ENCODE measurements at places on chromosomes 4 and X.

- no peaks in the 10 kb centered on the region for H3K27me3 ChIP-seq
- H3K27ac ChIP-seq, result no peak overlapping the region
- H3K36me3 ChIP-seq, result peaks cover 5% of the 10 kb centered on the region
- no peak for DNase-seq
- peaks cover 1% of the 10 kb centered on the region for H3K4me1 ChIP-seq
Measured at GRCh38 chr4:142322996-142323395, 523.1 kb downstream of the INPP4B start.

- H3K4me1 ChIP-seq, result peaks cover 54% of the 10 kb centered on the region
- no peak for DNase-seq
- no peaks in the 10 kb centered on the region for H3K27me3 ChIP-seq
- peak overlapping the region; percentile 96 for H3K27ac ChIP-seq
Measured at GRCh38 chr4:139453041-139453370, 915 bp upstream of the RAB33B start.

- H3K4me1 ChIP-seq, result peaks cover 31% of the 10 kb centered on the region
- peak overlapping the region; percentile 47 for H3K4me3 ChIP-seq
- H3K27ac ChIP-seq, result no peak overlapping the region
- no peaks in the 10 kb centered on the region for H3K27me3 ChIP-seq
- H3K36me3 ChIP-seq, result peaks cover 15% of the 10 kb centered on the region
Measured at GRCh38 chrX:48920718-48921104, 1.9 kb upstream of the PIM2 start.

DNA sequence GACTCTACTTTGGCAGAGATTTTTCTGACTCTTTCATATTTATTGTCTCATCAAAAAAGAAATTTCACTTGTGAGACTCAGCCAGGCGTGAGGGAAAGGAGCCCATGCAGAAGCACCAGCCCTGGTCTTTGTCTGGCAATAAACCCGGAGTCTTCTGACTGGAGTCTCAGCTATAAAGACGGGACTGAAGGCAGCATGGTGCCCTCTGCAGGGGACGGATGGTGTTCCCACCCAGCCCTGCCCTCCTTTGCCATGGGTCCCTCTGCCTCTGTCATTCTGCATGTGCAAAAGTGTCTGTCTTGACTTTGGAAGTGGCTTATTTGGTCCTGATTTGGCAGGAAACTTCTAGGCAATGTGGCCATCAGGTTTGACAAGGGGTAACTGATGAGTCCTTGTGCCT is 14.2 kb downstream of the ZNF185 start:
- peaks cover 6% of the 10 kb centered on the region for H3K4me1 ChIP-seq
- H3K27me3 ChIP-seq, result no peaks in the 10 kb centered on the region
- H3K27ac ChIP-seq, result no peak overlapping the region
- H3K36me3 ChIP-seq, result no peaks in the 10 kb centered on the region

DNA sequence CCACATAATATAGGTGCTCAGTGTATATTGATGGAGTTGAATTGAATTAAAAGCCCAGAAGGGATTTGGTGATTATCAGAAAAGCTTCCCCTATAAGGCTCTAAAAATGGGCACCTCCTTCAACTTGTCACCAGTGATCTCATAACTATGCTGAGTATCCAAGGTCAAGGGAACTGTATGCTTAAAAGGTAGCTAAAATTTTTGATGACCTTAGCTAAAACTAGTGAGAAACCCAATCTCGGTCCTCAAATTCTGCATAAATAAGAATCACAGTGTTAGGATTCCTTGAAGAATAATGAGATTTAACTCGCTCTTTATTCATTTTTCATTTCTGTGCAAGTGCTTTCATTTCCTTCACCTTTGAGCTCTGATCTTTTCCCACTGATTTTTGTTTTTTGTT is 87.7 kb upstream of the AP1S2 start:
- H3K36me3 ChIP-seq, result no peaks in the 10 kb centered on the region
- H3K27me3 ChIP-seq, result no peaks in the 10 kb centered on the region
- no peak overlapping the region for H3K27ac ChIP-seq
- peaks cover 8% of the 10 kb centered on the region for H3K4me1 ChIP-seq
